Brain (organoid and tissue), 16 donors: ENCODE measurements at places on chromosomes 11 and 22.

DNA sequence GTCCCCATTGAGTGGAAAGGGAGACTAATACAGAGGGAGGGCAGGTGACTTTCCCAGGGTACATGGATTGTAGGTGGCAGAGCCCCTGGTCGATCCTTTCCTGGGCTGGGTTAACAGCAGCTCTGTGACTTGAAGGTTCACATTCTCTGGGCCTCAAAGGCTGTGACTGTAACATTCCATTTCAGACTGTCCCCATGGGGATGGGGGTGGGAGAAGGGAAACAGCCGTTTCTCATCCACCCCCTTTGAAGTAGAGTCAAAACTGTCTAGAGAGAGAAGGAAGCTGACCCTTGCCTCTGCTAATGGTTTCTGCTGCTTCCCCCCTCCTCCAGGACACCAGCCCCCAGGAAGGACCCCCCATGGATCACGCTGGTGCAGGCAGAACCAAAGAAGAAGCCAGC is 19.2 kb downstream of the MICALL1 start:
- DNase-seq, result no peak

DNA sequence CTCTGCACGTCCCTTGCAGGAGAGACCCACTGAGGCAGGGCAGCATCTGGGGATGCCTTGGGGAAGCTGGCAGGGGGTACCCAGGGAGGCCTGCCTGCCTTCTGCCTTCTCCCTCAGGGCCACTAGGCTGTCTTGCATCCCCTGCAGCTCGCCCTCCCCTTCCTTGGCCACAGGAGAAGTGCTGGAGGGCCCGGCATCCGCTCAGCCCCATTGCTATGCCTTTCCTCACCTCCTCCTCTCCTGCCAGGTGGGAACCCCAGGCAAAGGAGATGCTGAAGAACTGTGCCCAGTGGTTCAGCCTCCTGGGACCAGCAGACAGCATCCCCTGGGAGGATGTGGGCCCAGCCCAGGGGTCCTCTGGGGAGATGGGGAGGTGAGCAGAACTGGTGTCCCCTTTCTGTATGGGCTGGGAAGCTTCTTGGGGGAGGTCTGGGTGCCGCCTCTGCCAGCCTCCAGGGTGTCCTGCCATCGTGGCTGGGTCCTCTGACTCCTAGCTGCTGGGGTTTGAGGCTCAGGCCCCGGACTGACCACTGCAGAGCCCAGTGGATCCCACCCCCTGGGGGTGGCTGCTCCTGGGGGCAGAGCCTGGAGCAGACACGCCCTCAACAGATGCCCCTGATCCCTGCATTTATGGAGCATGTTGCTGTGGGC is 20.6 kb downstream of the MRGPRG start:
- DNase-seq, result no peak

GRCh38 chr11:6566704-6567370 is 36.6 kb downstream of the RRP8 start:
- no peak for DNase-seq

DNA sequence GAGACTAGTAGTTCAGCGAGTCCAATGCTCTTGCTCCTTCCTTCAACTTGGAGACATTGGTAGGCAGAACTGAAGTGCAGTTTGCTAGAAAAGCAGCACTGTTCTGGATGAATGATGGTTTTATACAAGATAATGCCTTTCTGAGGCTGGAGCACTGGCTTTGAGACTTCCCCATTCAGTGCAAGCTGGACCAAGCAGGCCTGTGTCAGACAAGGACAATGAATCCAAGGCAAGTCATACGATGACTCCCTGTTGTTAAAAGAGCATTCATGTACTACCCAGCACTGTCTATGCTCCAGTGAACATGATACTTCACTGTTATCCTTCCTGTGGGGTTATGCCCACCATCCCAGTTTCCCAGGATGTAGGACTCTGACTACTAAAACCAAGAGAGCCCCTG is 242.3 kb upstream of the RAG2 start:
- DNase-seq, result no peak

- peak; percentile 20 for DNase-seq
These were observed 81.4 kb upstream of the GRK3 start for GRCh38 chr22:25482868-25483639.

- no peak for DNase-seq
These were observed 23.5 kb upstream of the L3MBTL2 start for GRCh38 chr22:41181349-41182241.

DNA sequence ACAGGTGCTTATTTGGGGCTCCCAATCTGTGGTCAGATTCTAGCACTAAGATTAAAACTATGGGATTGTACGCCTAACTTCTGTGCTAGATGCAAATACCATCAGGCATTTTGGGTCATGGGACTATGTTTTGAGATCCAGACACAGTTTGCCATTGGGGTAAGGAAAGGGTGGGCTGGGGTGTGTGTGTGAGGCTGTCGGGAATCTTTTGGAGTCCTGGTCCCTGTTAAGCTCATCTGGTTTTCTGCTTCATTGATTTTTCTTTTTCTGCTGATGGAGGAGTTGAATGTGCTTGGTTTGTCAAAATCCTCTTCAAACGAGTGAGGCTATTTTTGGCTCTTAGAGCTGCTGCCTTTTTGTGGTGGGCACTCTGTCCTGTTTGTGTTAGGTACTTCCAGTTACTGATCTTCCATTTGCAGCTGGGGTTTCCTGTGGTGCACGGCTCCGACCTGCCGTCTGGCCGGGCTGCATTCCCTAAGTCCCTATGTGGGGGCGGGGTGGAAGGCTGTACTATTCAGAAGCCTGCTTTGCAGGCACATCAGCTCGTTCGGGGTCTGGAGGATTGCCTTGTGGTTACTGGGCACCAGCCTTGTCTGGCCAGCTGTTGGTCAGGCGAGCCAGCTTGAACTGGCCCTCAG is 2.9 kb downstream of the BCR start:
- DNase-seq, result peak; percentile 68

DNA sequence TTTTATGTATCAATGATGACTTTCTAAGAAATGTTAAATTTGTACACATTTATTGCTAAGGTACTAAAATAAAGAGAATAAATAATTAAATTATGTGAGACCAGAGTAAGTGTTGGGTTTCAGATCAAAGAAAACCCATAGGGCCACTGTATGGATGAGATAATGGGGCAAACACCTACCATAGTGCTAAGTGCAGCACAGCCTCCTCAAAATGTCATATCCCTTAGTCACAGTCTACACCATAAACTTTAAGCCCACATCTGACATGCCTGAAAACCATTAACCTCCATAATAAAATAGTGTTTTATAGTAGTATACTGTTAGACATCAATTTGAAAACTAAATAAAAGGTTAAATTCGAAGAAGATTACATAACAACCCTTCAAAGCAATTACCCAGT is 37.5 kb downstream of the SESN3 start:
- DNase-seq, result no peak

GRCh38 chr22:50014655-50015401 is 2.3 kb upstream of the IL17REL start:
- DNase-seq, result peak; percentile 46

DNA sequence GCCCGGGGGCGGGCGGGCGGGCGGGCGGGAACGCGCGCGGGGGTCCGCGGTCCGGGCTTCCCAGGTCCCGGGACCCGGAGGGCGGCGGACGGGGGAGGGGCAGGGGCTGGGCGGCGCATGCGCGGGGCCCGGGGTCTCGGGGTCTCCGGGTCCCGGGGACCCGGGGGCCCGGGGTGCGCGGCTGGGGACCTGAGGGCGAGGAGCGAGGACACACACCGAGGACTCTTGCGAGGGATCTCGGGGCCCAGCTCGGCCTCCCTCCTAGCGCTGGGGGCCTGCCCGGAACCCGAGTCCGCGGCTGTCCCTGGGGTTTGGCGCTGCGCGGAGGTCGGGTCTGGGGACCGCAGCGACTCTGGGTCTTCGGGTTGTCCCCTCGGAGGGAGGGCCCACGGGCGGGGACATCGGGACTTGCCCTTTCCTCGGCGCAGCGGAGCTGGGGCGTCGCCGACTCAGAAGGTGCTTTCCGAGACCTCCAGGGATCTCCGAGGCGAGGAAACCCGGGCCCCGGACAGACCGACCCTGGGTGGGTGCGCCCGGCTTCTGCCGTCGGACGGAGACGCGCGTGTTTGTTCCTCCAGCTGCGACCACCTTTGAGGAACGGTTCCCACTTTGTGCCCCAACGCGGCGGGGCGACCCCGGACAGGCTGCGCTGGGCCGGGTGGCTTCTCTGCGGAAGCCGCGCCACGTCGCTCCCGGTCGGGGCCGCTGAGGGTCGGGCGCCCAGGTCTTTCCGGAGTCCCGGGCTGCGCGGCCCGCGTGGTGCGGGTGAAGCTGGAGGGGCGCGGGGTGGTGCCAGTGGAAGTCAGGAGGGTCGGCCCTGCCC is 540 bp downstream of the PPARA start:
- DNase-seq, result peak; percentile 36

GRCh38 chr11:1564535-1565172 is 7.4 kb downstream of the DUSP8 start:
- DNase-seq, result peak; percentile 89
